ENCODE measurements at places on chromosomes 1 and 21.

DNA sequence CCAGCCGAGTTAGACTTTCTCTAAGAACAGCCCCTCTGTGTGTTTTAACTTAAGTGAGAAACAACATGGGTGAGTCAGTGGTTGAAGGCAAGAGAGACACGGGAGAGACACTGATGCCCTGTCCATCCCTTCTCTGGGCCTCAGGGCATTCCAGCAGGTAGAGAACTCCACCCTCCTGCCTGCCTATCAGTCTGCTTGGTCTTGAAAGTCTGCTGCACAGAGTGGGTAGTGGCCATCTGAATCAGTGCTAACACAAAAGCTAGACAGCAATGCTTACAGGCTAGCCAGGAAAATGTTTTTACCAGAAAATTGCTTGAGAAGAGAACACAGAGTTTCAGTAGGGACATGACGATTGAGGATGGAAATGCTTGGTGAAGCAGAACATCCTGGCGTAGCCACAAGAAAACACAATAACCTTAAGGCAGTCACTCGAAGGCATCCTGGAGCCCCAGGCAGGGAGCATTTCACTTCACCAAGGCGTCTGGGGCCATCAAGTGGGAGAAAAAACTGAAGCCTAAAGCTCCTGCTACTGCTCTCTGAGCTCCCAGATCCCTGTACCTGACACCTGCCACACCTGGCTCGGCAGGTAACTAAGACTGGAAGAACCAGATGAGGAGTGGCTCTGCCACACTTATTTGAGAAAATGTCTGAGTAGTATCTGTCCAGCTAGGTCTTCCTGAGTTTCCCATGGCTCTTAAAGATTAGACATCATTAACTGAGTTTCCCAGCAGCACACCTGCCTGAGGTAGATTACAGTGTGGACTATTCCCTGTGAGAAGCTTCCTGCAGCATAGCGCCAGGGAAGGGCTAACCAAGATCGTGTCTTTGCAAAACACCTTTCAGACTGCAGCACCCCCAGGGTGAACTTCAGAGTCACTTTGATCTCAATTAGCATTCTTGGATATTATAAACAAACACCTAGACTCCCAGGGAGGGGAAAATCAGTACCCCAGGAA lies 18.1 kb upstream of the LBR start:
- H3K27ac ChIP-seq, result peak overlapping the region; percentile 72
- no peaks in the 10 kb centered on the region for H3K36me3 ChIP-seq
- H3K27me3 ChIP-seq, result no peaks in the 10 kb centered on the region
- H3K4me1 ChIP-seq, result peaks cover 73% of the 10 kb centered on the region
- DNase-seq, result no peak
- peak overlapping the region; percentile 37 for H3K4me3 ChIP-seq

GRCh38 chr1:208139434-208140045 lies 104.6 kb downstream of the PLXNA2 start:
- no peak overlapping the region for H3K27ac ChIP-seq
- H3K4me1 ChIP-seq, result no peaks in the 10 kb centered on the region
- no peaks in the 10 kb centered on the region for H3K36me3 ChIP-seq
- no peaks in the 10 kb centered on the region for H3K27me3 ChIP-seq
- no peak overlapping the region for H3K4me3 ChIP-seq

- peaks cover 47% of the 10 kb centered on the region for H3K4me1 ChIP-seq
- H3K27ac ChIP-seq, result no peak overlapping the region
- H3K36me3 ChIP-seq, result no peaks in the 10 kb centered on the region
These were observed 12.7 kb downstream of the CD58 start for GRCh38 chr1:116558140-116558549.

GRCh38 chr1:155085504-155086127 lies 7.0 kb downstream of the EFNA3 start:
- no peaks in the 10 kb centered on the region for H3K36me3 ChIP-seq
- H3K4me1 ChIP-seq, result peaks cover 60% of the 10 kb centered on the region
- H3K4me3 ChIP-seq, result peak overlapping the region; percentile 92

DNA sequence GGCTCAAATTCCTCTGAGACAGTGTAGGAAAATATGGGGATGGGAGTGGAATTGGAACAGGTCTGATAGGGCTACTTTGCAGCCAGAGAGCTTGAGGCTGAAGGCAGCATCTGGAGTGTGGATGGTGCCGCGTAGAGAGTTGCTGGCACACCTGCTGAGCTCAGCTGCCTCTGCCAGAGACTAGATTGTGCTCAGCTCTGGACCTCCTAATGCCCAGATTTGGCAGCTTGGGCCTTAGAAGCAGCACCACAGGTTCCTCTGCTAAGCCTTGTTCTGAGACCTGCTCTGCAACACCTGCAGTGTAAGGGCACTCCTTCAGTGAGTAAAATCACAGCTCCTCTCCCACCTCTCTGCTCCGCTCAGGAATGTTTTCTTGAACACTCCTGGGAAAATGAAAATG lies 23.3 kb downstream of the ACOT11 start:
- DNase-seq, result no peak
- H3K4me3 ChIP-seq, result no peak overlapping the region
- H3K27me3 ChIP-seq, result no peaks in the 10 kb centered on the region
- H3K27ac ChIP-seq, result no peak overlapping the region

DNA sequence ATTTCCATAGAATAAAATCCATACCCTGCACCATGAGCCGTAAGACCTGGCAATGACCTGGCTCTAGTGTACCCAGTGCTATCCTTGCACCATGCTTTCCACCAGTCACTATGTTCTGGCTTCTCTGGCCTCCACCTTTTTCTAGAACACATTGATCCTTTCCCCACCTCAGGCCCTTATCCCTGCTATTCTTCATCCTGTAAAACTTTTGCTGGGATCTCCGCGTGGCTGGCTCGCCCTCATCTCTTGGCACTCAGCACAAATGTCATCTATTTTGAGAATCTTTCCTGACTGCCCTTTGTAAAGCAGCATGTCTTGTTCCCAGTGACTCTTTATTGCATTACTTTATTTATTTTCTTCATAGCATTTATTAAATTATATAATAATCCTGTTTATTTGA lies 169.8 kb upstream of the B3GALT2 start:
- no peaks in the 10 kb centered on the region for H3K27me3 ChIP-seq
- no peaks in the 10 kb centered on the region for H3K4me1 ChIP-seq
- H3K4me3 ChIP-seq, result no peak overlapping the region
- DNase-seq, result no peak

- no peaks in the 10 kb centered on the region for H3K4me1 ChIP-seq
- H3K4me3 ChIP-seq, result no peak overlapping the region
- DNase-seq, result no peak
- no peak overlapping the region for H3K27ac ChIP-seq
- H3K36me3 ChIP-seq, result no peaks in the 10 kb centered on the region
These were observed 581.6 kb upstream of the ADAMTS5 start for GRCh38 chr21:27548486-27548885.
